ENCODE measurements at places on chromosomes 5 and 9.

DNA sequence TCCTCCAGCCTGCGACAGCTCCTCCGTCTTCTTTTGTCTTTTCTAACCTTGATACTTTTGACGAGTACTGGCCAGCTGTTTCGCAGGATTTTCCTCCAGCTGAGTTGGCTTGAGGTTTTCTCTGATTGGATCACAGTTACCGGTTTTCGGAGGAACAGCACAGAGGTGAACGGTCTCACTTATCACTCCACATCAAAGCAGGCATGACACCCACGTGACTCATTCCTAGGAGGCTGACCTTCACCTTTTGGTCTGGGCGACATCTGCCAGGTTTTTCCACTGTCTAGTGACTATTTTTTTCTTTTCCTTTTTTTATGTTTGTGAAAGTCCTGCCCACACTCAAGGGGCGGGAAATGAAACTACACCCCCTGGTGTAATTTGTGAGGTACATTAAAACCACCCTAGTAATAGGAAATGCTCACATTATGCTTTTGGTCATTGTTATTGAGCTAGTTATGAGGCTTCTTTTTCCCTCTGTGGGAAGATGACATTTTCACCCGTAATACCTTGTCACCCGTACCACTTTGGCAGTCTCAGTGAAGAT is 319.2 kb downstream of the GADD45G start:
- no peak for DNase-seq

DNA sequence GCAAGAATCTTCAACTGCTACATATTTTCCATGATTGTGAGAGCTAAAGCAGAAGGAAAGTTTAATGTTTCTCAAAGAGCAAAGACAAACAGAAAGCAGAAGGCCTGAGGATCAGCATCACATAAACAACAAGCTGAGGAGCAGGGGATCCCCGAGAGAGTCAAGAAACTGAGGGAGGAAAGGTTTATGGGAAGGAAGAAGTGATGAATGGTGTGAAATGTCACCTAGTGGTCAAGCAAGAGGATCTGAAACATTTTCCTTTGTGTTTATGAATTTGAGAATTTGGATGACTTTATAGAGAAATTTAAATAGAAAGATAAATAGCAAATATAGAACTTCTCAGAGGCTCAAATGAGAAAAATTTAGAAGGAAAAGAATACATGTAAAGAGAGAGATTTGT is 481.9 kb downstream of the CHSY3 start:
- DNase-seq: no peak

DNA sequence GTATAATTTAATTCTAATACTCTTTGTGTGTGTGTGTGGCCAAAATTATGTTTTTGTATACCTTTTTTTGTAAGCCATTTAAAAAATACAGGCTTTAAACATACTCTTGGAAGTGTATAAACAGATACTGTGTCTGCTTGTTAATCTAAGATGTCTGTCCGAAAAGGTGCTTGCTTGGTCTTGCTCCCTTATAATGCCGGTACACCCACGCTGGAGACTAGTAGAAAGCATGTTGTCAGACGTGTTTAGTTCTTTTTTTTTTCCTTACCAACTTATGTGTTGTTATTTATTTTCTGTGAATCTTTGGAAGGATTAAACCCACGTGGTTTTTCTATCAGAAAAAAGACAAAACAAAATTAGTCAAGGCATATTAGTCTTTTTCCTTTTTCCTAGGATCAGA is 9.5 kb downstream of the GAPVD1 start:
- DNase-seq: no peak

DNA sequence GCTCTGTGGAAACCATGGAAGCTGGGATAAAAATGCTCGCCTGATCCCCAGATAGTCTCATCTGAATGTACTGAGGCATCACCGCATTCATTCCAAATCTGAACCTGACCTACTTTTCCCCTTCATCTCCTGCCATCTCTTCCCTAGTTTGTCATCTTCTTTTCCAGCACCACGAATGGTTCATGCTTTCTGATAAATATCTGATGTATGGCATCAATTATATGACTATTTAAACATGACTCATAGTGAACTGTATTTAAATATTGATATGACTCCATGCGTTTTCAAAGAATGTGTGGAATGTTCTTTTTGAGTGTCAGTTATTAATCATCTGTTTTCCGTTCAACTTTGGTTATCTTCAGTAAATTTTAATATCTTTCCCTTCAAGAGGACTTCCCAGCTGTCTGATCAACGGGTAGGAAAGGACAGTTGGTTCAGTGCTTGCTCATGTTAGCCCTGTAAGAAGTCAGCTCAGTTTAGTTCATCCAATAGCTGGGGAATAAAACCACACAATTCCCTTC is 21.1 kb downstream of the BASP1 start:
- no peak for DNase-seq

- DNase-seq: no peak
Measured at GRCh38 chr9:5025416-5025815, 40.3 kb downstream of the JAK2 start.

- no peak for DNase-seq
Measured at GRCh38 chr5:83517688-83518085, 46.1 kb downstream of the VCAN start.

DNA sequence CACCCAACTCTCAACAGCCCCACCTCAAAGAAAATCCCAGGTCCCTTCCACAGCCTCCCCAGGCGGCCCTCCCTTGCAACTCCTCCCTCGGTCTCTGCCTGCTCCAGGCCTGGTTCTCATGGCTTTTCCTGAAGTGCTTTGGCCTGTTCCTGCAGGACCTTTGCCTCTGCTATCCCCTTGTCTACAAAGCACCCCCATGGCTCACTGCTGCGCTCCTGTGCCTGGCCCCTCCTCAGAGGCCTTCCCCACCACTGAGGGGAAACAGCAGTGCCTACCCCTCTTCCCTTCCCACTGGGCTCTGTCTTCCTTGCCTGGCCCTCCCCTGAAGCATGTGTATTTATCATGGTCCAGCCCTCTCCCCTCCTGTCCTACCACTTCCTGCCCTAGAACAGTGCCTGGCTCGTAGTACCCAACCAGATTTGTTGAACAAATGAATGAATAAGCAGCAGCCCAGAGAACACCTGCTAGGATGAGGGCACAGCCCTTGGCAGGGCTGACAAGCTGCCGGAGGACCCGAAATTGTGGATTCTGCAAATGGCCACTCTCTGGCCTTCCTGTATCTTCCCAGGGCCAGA is 68.6 kb upstream of the LRRTM2 start:
- no peak for DNase-seq

- no peak for DNase-seq
Measured at GRCh38 chr5:134582281-134582680, 50.3 kb downstream of the SAR1B start.

DNA sequence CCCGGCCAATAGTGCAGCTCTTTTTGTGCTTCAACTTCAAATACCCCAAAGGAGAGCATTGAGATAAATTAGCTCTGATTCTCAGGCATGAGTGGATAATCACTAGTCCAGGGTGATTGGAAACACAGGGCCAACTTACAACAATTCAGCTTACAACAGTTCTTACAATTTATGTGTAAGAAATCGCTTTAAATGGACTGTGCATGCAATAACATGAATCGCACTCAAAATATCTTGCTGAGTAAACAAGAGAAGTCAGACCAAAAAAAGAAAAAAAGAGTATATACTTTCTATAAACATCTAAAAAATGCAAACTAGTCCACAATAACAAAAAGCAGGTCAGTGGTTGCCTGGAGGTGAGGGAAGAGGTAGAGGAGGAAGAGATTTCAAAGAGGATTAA is 150.6 kb upstream of the EDIL3 start:
- DNase-seq: no peak

GRCh38 chr5:4245511-4245910 is 649.9 kb downstream of the IRX1 start:
- DNase-seq: no peak

DNA sequence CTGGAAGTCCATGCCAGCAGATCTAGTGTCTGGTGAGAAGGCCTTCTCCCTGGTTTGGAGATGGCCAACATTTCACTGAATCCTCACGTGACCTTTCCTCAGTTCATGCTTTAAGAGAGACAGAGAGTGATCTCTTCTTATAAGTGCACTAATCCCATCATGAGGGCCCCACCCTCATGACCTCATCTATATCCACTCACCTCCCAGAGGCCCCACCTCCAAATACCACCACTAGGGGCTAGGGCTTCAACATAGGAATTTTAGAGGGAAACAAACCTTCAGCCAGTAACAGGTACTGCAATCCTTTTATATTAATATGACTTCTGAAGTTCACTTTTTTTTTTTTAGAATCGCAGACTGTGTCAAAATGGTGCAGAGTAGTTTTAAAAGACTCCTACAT is 496.9 kb upstream of the ADAMTS16 start:
- no peak for DNase-seq

DNA sequence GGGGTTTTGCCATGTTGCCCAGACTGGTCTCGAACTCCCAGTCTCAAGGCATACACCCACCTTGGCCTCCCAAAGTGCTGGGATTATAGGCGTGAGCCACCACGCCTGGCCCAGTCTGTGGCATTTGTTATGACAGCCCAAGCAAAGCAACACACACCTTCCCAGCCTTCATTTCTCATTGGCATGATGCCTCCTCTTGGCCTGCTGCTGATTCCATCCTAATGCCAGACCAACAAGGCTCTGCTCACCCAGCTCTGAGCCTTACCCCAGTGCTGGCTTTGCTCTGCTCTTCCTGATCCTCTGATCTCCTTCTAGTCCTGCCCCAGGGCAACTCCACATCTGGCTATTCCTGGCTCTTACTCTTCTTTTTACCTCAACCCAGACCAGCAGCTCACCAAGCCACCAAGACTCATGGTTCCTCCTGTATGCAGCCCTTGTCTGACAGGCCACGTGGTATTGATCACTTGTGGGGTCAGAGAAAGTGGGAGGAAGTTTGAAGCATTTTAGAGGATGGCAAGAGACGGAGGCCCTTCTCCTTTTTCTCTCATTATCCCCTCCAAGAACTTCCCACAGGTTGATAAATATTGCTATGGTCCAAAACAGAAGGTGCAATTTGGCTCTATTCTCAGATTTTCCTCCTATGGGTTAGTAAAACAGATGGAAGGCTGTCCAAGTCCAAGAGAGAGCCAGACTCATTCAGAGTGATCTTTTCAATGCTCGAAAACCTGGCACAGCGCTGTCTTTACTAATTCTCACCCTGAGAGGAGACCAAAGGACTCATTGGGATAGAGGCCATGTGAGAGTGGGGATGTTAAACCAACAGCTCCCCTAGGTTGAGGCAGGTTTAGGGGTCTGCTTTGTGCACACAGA is 958 bp downstream of the CD180 start:
- DNase-seq: no peak

- no peak for DNase-seq
Measured at GRCh38 chr9:133945314-133945975, 46.7 kb downstream of the VAV2 start.

DNA sequence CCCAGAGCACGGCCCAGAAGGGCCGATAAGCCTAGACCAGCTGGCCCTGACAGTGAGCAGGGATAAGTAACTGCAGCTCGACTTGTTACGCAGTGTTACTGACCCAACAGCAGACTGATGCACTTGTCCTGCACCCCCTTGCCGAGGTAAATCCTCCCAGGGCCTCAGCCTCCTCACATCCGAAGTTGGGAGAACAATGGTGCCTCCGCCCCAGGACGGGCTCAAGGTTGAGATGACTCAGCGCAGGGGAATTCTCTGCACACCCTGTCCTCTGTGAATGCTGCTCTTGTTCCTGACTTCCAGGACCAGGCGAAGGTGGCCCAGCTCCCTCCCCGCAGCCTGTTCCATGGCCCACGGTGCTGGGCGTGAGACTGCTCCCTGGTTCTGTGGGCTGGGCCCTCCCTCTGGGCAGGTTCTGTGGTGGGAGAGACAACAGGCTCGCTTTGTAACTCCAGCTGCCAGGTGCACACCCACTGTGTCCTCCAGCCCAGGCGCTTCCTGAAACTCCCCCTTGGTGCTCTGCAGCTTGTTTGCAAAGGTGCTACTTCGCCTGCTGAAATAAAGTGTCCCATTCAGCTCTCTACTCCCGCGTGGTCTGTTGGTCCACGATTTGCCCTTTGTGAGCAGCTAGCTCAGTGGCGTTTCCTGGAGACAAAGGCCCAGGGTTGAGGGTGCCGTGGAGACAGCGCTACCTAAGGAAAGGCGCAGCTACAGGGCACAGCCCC is 40.1 kb upstream of the SLC6A19 start:
- no peak for DNase-seq

DNA sequence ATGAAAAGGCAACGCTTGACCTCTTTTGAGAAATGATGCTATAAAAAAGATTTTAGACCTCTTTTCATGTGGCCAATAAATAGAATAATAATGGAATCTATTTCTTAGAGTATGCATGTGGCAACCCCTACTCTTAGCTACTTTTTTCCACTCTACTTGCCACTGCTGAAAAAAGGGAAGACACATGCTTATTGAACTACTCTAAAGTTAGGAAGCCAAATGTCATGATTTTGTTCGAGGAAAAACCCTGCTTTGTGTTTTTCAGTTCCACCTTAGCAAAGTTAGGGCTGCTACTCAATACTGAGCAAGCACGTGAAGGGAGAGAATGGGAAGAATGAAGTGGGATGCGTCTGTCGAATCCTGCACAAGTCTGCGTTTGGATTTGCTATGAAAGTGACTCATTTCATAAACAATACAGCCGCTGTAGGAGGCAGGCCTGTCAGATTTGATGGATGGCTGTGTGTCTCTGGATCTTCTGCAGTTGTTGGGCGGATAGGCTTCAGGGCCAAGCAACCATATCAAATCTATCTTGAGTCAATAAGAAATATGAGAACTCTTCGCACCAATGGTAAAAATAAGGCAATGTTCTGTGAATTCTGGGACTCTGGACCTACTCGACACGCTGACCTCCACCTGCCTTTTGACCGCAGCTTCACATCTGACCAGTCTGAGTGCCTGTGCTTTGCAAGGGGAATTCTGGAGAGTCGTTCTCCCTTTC is 333.6 kb downstream of the PIK3R1 start:
- no peak for DNase-seq

- no peak for DNase-seq
Measured at GRCh38 chr5:9313751-9314150, 232.1 kb downstream of the SEMA5A start.

DNA sequence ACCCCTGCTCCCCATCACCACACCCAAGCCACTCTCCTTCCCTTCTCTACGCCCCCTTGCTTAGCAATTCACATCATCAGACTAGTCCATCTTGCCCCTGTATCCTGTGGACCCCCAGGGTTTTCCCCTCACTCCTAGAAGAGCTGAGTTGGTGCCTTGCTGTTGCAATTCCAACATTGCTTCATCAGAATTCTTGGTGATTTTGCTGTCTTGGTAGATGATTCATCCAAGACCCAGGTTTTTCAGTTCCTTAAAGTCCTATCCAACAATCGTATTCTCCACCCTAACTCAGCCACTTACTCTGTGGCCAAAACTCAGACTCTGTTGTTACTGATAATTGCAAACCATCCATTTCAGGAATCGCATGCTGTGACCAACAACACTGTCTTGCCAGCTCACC is 21.4 kb upstream of the CCNJL start:
- DNase-seq: no peak

GRCh38 chr5:122775550-122776542 is 966 bp downstream of the SNX2 start:
- no peak for DNase-seq

GRCh38 chr5:66710557-66711088 is 114.4 kb downstream of the MAST4 start:
- no peak for DNase-seq

- DNase-seq: no peak
Measured at GRCh38 chr9:108439947-108440346, 415.8 kb downstream of the ACTL7B start.
